ENCODE measurements at places on chromosomes 5 and 9. TPM values are rescaled to one million over a fixed set of nuclear protein-coding genes. Genes with fewer than 3 reads are reported as not detected.

GRCh38 chr5:6758236-6758635, 45.0 kb downstream of the TENT4A start:
- H3K4me3 ChIP-seq: no peak overlapping the region
- no peak for DNase-seq
- H3K4me1 ChIP-seq: no peaks in the 10 kb centered on the region
- H3K36me3 ChIP-seq: peaks cover 24% of the 10 kb centered on the region
- no peaks in the 10 kb centered on the region for H3K27me3 ChIP-seq

GCNT4 gene
- total RNA-seq: 3.3 TPM

TMEM245 gene
- 57.2 TPM for total RNA-seq

PCDHB12 gene
- 7.2 TPM for total RNA-seq

All from progenitor cell of endocrine pancreas (in vitro differentiated cells).